ENCODE measurements at places on chromosomes 16 and 17. TPM values are rescaled to one million over a fixed set of nuclear protein-coding genes. Genes with fewer than 3 reads are reported as not detected.

DNA sequence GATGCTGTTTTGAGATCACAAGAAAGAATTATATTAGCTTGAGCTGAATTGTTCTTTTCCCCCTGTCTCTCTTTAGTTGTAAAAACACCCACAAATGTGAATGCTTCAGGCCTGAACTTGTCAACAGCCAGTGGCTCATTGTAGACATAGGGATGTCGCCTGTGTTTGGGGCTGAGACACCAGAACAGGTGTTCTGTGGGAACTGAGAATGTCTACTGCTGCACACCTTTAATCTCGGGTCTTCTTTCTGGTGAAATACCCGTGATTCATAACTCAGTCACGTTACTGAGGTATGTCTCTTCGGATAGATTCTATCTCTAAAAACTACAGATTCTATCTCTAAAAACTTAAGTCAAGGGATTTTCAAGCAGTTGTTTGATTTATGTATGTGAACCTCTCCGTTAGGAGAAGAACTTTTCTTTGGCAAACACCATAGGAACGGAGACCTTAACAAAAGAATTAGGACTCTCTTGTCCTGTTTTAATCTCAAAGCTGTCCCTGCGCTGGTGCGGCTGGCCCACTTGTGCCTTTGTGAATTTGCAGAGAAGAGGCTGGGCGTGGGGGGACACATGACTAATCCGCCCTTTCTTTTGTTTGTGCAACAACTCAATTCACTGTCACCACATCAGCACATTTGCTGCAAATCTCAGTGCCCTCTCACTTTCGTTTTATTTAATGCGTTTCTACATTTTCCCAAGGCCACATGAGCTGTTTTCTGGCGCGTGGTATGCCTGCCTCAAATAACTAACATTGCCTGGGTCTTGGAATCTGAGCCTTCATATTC lies 643.0 kb downstream of the MAF start:
- DNase-seq, result no peak

DNA sequence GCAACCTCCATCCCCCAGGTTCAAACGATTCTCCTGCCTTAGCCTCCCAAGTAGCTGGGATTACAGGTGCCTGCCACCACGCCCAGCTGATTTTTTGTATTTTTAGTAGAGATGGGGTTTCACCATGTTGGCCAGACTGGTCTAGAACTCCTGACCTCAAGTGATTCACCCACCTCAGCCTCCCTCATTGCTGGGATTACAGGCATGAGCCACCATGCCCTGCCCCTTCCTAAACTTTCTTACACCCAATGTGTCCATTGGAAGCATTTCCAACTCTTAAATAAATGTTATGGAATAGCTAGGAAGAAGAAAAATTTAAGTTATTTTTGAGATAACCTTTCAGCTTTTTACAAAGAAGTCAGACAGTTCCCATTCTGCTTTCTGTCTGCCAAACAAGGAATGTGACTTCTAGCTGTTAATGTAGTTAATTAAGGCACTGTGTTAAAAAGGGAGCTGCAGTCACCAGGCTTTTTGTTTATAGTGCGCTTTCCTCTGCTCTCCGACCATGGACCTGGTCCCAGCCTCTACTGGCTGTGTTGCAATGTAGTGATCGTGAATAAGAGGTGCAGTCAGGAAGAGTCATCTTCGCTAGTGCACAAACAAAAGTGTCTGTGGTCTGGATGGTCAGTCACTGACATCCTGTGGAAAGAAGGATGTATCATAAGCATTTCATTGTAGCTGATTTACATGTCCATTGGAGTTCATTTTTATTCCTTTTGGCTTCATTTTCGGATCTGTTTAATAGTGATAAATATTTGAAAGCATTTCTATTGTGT lies 39.7 kb downstream of the USP10 start:
- no peak for DNase-seq

DNA sequence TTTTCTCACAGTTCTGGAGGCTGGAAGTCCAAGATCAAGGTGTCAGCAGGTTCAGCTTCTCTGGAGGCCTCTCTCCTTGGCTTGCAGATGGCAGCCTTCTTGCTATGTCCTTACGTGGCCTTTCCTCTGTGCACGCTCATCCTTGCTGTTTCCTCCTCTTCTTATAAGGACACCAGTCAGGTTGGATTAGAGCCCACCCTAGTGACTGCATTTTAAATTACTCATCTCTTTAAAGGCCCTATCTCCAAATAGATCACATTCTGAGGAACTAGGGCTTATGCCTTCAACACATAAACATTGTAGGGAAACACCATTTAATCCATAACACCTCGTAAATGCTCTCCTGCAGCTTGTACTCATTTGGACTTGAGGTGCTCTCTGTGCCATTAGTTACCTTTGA lies 36.3 kb downstream of the DHRS7C start:
- DNase-seq, result no peak

DNA sequence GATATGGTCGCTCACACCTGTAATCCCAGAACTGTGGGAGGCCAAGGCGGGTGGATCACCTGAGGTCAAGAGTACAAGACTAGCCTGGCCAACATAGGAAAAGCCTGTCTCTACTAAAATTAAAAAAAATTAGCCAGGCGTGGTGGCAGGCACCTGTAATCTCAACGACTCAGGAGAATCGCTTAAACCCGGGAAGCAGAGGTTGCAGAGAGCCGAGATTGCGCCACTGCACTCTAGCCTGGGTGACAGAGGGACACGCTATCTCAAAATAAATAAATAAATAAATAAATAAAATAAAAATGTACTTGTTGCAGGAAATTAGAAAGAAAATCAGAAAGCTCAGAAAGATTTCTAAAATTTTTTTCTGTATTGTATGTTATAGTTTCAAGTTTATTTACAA lies 113.9 kb downstream of the LITAF start:
- no peak for DNase-seq

DNA sequence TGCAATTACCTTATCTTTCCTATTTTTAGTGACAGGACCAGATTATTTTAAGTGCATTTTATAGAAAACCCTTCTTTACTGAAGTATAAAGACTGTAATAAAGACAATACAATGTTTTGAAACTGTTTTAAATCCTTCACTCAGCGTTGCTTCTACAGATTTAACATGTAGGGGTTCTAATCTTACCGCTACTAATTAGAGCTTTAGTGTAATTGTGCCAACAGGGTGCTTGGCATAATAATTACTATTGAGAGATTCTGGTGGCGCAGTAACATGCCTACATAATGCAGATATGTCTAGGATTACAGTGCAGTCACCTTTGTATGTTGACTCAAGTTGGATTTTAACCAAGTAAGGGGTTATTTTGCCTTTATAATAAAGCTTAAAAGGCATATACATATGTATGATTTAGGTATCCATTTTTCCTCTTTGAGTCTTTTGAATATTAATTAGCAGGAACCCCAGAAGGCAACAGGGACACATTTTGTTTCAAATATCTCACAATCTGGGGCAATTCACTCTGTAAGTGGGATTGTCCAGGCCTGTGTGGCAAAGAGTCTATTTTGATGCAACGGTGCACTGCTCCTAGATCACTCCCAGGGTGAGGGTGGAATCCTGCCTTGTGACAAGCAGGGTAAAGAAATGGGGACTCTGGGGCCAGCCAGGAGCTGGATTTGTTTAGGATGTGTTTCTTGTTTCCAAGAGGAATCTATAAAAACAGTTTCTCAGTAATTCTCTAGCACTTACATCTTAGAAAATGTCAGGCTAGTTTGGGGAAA lies 604.7 kb upstream of the SALL1 start:
- no peak for DNase-seq

- DNase-seq, result no peak
Observed at GRCh38 chr16:5187402-5187952, 89.9 kb upstream of the EEF2KMT start.

DNA sequence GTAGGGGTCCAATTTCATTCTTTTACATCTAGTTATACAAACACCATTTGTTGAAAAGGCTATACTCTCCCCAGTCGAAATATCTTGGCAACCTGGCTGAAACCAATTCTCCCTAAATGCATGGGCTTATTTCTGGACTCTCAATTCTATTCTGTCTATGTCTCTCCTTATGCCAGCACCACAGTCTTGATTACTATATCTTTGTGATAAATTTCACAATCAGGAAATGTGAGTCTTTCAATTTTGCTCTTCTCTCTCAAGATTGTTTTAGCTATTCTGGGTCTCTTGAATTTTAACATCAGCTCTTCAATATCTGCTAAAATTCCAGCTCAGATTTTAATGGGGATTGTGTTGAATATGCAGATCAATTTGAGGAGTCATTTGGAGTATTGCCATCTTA lies 5.9 kb upstream of the TRIM25 start:
- DNase-seq, result no peak

DNA sequence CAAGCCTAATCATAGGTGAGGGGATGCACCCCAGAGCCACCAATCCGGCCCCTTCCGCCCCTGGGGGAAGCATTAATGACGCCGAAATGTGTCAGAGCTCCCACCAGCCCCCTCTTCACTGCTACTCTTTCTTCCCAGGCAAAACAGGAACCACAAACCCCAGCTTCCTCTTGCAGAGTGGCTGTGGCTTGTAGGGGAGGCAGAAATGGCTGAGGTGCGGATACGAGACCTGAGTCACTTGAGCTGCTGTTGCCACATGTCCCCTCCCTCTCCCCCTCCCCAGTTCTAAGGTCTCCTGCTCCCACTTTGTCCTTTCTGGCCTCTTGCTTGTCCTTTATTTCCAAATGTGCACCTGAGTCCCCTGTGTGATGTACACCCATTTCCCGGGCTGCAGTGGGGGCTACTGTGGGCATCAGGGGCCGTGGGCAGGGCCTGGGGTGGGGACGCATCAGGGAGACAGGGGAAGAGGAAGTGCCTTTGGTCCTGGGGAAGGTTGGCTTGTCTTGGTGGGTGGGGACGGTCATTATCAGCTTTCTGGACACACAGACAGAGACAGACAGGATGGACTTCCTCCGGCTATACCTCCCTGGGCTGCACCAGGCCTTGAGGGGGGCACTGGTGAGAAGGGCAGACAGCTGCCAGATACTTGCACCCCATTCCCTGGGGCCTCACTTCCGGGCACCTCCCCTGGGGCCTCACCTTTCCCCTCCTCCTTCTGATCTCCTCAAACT lies at the start of gene APOBR:
TSS of gene APOBR (plus strand) at position 523 of the 731 bp plus-strand sequence. CDS start at position 562, 39 bp downstream.
- DNase-seq, result no peak

GRCh38 chr17:80546267-80546666 lies 1.6 kb downstream of the RPTOR start:
- DNase-seq, result no peak

- DNase-seq, result no peak
Observed at GRCh38 chr16:3641801-3642396, 12.6 kb upstream of the DNASE1 start.

DNA sequence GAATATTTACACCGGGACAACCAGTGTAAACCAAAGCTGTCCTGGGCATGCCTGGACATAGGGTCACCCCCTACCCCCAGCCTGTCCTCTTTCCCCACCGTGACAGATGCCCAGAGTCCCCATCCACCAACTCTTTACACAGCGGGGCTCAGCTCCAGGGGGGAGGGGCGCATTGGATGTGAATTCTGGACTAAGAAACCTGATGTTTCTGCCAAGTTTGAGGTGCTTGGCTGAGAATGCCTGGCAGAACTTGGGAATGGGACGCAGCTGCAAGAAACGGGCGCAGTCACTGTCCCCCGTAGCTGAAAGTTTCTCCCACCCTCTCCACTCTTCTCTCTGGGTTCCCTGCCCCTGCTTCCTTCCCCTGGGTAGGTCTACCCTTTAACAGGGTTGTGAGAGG lies 68.0 kb upstream of the CDC42EP4 start:
- DNase-seq, result no peak

GRCh38 chr16:20072874-20073202 lies 852 bp downstream of the GPR139 start:
- DNase-seq, result no peak

- peak; percentile 49 for DNase-seq
Observed at GRCh38 chr16:29995324-29995910, at the start of gene HIRIP3. Gene HIRIP3 (minus strand): TSS chr16:29995617. CDS start chr16:29995605, 12 bp downstream.

DNA sequence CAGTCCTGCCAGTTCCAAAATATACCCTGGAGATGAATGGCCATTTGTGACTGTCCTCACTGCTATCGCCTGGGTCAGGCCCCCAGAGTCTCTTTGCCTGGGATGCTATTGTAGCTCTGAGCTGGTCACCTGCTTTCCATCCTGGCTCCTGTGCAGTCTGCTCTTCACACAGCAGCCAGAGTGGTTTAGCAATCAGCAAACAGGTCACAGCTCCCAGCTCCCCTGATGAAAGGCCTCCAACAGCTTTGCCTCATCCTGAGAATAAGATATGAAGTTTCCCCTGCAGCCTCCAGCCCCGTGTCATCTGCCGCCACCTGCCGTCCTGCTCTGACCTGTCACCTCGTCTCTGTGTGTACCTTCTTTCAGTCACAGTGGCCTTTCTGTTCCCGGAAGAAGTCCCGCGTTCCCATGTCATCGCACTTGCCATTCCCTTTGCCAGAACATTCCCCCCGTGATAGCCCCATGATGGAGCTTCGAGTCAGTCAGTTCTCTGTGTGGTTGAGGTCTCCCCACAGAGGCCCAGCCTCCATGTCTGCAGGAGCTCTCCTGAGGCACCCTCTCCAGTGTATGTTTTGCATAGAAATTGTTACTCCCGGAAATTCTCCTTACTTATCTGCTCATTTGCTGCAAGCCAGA lies 281.5 kb downstream of the SNX29 start:
- DNase-seq, result no peak

- DNase-seq, result no peak
Observed at GRCh38 chr16:68362947-68363657, 52.3 kb downstream of the PRMT7 start.

- no peak for DNase-seq
Observed at GRCh38 chr16:12655537-12655936, 148.2 kb downstream of the CPPED1 start.

GRCh38 chr16:3730161-3731125 lies 13.1 kb upstream of the TRAP1 start:
- no peak for DNase-seq

GRCh38 chr17:81386646-81387099 lies 8.6 kb upstream of the BAHCC1 start:
- no peak for DNase-seq

GRCh38 chr16:56939801-56940200 lies 7.9 kb downstream of the HERPUD1 start:
- no peak for DNase-seq

GRCh38 chr16:24430954-24431760 lies 108.2 kb upstream of the RBBP6 start:
- DNase-seq, result no peak

GRCh38 chr16:85028685-85029407 lies 1.3 kb downstream of the KIAA0513 start:
- no peak for DNase-seq

NKIRAS2 gene
- 14.4 TPM for total RNA-seq

KCNG4 gene
- total RNA-seq, result not detected

CDR2L gene
- total RNA-seq, result 4.8 TPM

BHLHA9 gene
- not detected for total RNA-seq

MYH3 gene
- 227 TPM for total RNA-seq
